ENCODE measurements at places on chromosomes 11 and 22. TPM values are rescaled to one million over a fixed set of nuclear protein-coding genes. Genes with fewer than 3 reads are reported as not detected.

Gene THRSP
- total RNA-seq: not detected

Gene RRAS2
- 64.4 TPM for total RNA-seq

Gene SLC22A9
- total RNA-seq: not detected

Gene OR2AG2
- total RNA-seq: 0.34 TPM

Gene CASP1
- 11.6 TPM for total RNA-seq

Gene QSER1
- total RNA-seq: 17.9 TPM

Gene DAGLA
- 0.07 TPM for total RNA-seq

Gene LIN7C
- total RNA-seq: 31.0 TPM

Gene ZC3H12C
- 16.7 TPM for total RNA-seq

Gene MPPED1
- not detected for total RNA-seq

Gene OR2D2
- total RNA-seq: 0.94 TPM

Gene IFITM10
- total RNA-seq: 0.14 TPM

Gene ART1
- not detected for total RNA-seq

- H3K4me1 ChIP-seq: peaks cover 21% of the 10 kb centered on the region
- no peak overlapping the region for H3K27ac ChIP-seq
- H3K4me3 ChIP-seq: no peak overlapping the region
- DNase-seq: no peak
- peaks cover 1% of the 10 kb centered on the region for H3K36me3 ChIP-seq
- peaks cover 41% of the 10 kb centered on the region for H3K27me3 ChIP-seq
Observed at GRCh38 chr11:134063124-134063495, 5.8 kb upstream of the JAM3 start.

DNA sequence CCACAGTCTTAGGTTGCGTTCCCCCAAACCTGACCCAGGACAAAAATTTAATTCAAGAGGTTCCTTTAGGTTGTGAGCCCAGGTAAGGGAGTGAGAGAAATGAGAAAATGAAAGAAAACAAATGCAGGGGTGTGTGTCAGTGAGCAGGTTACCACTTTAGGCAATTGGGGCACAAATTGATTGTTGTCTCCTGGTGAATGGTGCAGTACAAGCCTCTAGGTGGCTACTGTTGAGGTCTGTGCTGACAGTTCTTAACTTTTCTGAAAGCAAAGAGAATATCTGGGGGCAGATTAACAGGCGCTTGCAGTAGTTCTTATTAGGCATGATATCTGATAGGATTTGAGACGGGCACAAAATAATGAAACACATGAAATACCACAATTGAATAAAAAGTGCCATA, 894.6 kb downstream of the FAM181B start:
- H3K4me3 ChIP-seq: no peak overlapping the region
- no peak for DNase-seq
- H3K27ac ChIP-seq: no peak overlapping the region
- H3K27me3 ChIP-seq: no peaks in the 10 kb centered on the region
- no peaks in the 10 kb centered on the region for H3K4me1 ChIP-seq

DNA sequence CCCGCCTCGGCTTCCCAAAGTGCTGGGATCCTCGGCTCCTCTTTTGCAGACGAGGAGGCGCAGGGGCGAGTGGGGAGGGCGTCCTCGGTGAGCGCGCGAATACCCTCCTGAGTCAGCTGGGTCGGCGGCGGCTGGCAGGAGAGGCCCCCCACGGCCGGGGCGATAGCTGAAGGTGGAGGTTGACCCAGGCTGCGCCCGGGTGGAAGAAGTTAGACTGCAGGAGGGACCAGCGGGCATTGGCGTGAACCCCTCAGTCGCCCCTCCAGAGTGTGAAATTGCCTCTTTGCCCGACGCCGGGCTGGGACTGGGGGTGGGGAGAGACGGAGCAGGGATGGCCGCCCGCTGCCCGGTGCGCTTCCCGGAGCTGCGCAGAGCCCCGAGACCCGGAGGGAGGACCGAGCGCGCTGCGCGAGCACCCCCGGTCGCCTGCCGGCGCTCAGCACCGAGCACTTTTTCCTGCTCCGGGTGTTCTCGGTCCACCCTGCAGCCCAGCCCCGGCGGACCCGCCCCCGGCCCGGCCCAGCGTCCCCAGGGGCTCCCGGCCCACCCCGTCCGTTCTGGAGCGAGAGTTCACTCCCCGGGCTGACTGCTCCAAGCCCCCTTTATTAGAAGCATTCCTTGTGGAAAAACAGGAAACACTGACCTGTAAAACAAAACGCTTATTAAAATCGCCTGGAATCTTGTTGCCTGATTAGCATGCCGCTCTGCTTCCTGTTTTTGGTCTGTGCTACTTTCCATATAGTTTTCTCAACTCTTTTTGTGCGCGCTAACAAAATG, 13.7 kb upstream of the CPT1A start:
- no peak for DNase-seq
- no peaks in the 10 kb centered on the region for H3K4me1 ChIP-seq
- H3K4me3 ChIP-seq: peak overlapping the region; percentile 8
- no peaks in the 10 kb centered on the region for H3K36me3 ChIP-seq

GRCh38 chr11:64060861-64061444, 25.2 kb downstream of the FLRT1 start:
- H3K4me3 ChIP-seq: peak overlapping the region; percentile 77
- DNase-seq: peak; percentile 33
- H3K36me3 ChIP-seq: no peaks in the 10 kb centered on the region
- H3K27ac ChIP-seq: no peak overlapping the region
- peaks cover 4% of the 10 kb centered on the region for H3K4me1 ChIP-seq

GRCh38 chr22:46910624-46911023, 148.2 kb downstream of the TBC1D22A start:
- H3K27me3 ChIP-seq: no peaks in the 10 kb centered on the region
- H3K36me3 ChIP-seq: peaks cover 3% of the 10 kb centered on the region
- no peak overlapping the region for H3K4me3 ChIP-seq
- H3K4me1 ChIP-seq: no peaks in the 10 kb centered on the region
- no peak for DNase-seq

- H3K4me1 ChIP-seq: peaks cover 4% of the 10 kb centered on the region
- no peak for DNase-seq
- H3K27me3 ChIP-seq: peaks cover 59% of the 10 kb centered on the region
- no peak overlapping the region for H3K4me3 ChIP-seq
- H3K36me3 ChIP-seq: no peaks in the 10 kb centered on the region
Observed at GRCh38 chr11:11626128-11626527, 4.3 kb upstream of the GALNT18 start.

- H3K4me1 ChIP-seq: no peaks in the 10 kb centered on the region
- no peak overlapping the region for H3K27ac ChIP-seq
- H3K4me3 ChIP-seq: no peak overlapping the region
- no peaks in the 10 kb centered on the region for H3K36me3 ChIP-seq
Observed at GRCh38 chr22:46464296-46464695, 73.1 kb downstream of the CELSR1 start.

DNA sequence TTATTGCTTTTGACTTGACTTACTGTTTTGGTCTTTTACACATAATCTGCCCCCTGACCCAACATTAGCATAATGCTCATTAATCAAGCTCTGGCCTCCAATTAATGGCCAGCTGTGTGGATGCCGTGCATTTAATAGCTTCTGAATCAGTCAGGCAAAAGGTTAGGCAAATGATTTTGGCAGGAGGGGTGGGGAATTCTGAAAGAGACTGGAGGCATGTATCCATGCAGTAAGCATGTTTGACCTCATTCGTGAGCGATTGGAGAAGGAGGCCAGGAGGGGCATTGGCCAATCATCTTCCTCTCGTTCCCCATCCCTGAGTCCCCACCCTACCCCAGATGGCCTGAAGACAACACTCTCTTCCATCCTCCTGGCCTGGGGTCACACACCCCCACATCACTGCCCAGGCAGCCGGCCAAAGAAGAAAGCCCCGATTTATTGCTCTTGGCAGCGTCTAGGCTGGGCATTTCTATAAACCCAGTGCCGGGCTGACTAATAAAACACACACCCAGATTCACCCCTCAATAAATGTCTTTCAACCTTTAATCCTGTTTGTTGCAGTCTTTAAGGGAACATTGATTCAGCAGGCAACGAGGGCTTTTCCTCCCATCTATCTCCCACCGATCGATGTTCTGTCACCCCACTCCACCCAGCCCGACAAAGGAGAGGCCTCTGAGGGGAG, 150.0 kb downstream of the OPCML start:
- H3K4me1 ChIP-seq: no peaks in the 10 kb centered on the region
- no peaks in the 10 kb centered on the region for H3K27me3 ChIP-seq
- no peaks in the 10 kb centered on the region for H3K36me3 ChIP-seq
- H3K4me3 ChIP-seq: no peak overlapping the region

DNA sequence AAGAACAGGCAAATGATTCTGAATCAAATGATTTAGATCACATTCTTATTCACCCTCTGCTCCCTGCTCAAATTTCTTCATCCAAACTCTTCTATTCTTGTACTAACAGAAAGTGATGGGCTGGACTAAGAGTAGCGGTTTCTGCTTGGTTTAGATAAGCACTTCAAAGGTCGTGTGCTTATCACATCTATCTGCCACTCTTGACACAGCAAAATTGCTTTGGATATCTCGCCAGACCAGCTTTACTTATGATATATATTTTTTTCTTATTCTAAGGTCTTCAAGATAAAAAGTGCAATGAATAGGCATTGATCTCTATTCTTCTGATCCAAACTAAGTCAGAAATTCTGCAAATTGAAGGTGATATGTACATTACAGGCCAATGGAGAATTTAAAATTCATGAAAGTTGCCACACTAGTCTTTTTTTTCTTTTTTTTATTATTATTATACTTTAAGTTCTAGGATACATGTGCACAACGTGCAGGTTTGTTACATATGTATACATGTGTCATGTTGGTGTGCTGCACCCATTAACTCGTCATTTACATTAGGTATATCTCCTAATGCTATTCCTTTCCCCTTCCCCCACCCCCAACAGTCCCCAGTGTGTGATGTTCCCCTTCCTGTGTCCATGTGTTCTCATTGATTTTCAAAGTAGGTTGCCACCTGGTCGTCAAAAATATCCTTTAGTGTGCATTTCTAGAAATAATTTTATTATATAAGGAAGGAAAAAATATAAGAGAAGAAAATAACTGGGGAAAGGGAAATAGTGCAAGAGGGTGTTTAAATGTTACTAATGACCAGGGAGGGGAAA, 1941.0 kb upstream of the RAG2 start:
- no peaks in the 10 kb centered on the region for H3K4me1 ChIP-seq
- H3K27ac ChIP-seq: no peak overlapping the region
- no peak for DNase-seq
- H3K27me3 ChIP-seq: no peaks in the 10 kb centered on the region
- no peak overlapping the region for H3K4me3 ChIP-seq

DNA sequence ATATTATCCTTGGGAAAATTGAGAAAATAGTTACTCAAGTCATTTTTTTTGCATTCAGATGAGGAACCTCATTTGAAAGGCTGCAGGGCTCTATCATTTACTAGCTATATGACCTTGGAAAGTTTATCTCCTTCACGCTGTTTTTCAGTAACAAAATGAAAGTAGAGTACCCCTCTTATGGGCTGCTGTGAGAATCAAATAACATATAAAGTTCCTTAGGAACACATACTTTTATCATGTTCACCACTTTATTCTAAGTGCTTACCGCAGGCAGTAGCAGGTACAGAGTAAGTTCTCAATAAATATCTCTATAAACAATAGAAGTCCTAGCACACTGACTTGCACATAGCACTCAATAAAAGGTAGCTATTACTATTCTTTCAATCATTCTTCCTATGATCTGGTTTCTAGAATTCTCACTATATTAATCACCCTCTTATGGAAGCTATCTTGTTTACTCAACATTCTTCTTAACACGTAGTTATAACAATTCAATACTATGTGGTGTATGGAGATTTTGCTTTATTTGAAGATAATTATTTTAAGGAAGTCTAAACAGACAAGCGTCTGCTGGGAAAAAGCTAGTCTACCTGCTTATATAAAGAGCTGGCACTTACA, 1.9 kb downstream of the C11orf71 start:
- peaks cover 23% of the 10 kb centered on the region for H3K4me1 ChIP-seq
- peaks cover 38% of the 10 kb centered on the region for H3K36me3 ChIP-seq
- DNase-seq: no peak
- peak overlapping the region; percentile 92 for H3K4me3 ChIP-seq

DNA sequence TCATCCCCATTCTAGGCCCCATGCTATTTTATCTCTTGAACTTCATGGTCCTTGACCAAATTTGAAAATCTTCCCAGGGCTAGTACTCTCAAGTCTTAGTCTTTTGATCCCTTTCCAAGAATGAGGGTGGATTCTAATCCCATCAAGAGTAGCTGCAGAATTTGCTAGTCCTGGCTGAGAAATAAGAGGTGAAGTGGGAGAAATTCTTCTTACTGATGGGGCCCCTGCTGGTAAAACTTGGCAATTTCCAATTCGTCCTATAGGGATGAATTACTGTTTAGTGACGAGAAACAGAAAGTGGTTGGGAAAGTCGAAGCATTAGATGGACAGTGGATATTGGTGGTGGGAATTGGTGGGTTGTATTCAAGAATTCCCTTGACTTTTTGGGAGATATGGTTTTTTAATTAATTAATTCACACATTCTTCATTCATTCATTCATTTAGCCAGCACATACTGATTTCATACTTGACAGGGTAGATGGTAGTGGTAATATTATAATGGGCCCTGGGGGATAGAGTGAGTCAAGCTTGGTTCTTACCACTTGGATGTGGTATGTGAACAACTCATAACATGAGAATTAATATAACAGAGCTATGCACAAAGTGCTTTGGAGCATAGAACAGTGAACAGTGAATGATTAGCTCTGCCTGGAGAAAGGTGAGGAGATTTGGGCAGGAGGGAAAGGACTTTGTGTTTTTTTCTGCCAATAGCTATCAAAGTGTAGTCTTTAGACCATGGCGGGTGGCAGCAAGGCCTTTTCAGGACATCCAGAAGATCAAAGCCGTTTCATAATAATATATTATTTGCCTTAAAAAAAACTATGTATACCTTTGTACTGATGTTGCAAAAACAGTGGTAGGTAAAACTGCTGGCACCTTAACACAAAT, 103.8 kb downstream of the STIM1 start:
- no peak overlapping the region for H3K4me3 ChIP-seq
- peak overlapping the region; percentile 39 for H3K27ac ChIP-seq
- peaks cover 25% of the 10 kb centered on the region for H3K36me3 ChIP-seq
- no peak for DNase-seq
- no peaks in the 10 kb centered on the region for H3K27me3 ChIP-seq

GRCh38 chr11:133115099-133115498, 417.2 kb downstream of the OPCML start:
- H3K27ac ChIP-seq: no peak overlapping the region
- H3K4me3 ChIP-seq: no peak overlapping the region
- no peaks in the 10 kb centered on the region for H3K27me3 ChIP-seq
- no peak for DNase-seq
- H3K4me1 ChIP-seq: no peaks in the 10 kb centered on the region

- DNase-seq: no peak
- H3K4me3 ChIP-seq: no peak overlapping the region
- no peak overlapping the region for H3K27ac ChIP-seq
- H3K36me3 ChIP-seq: no peaks in the 10 kb centered on the region
Observed at GRCh38 chr11:47688111-47688510, 27.1 kb downstream of the AGBL2 start.

GRCh38 chr11:12693094-12693478, 18.9 kb downstream of the TEAD1 start:
- no peak overlapping the region for H3K4me3 ChIP-seq
- DNase-seq: no peak
- H3K27ac ChIP-seq: no peak overlapping the region
- H3K27me3 ChIP-seq: peaks cover 72% of the 10 kb centered on the region

All from activated T-helper 2 cell treated with anti-CD3 and anti-CD28 coated beads, Interferon-gamma antibody, Interleukin-2, Interleukin-4, amounts not matched to agents 10 μg/mL and 5 μg/mL and 100 μg/mL, durations not matched to agents 14 hours and 24 hours and 36 hours (primary cell).